ENCODE measurements at places on chromosomes 7 and 10.

DNA sequence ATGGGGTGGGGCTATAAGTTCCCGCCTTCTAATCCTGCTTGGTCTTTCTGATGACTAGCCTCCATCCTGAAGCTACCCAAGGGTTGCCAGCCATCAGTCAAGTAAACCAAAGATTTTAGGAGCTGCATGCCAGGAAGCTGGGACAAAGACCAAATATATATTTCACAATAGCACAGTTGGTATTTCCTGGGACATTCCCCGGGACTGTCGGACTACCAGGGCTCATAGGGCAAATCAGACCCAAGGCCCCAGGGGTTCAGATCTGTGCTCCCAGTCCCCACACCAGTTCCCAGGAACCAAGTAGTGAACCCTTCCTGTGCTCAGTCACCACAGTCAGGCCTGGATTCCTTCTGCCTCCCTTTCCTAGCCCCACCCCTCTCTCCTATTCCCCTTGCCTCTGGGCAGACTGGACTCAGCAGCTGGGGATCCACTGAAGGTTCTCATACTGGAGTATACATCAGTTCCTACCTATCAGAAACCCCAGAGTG is 5.7 kb upstream of the CXCL12 start:
- no peak for DNase-seq

DNA sequence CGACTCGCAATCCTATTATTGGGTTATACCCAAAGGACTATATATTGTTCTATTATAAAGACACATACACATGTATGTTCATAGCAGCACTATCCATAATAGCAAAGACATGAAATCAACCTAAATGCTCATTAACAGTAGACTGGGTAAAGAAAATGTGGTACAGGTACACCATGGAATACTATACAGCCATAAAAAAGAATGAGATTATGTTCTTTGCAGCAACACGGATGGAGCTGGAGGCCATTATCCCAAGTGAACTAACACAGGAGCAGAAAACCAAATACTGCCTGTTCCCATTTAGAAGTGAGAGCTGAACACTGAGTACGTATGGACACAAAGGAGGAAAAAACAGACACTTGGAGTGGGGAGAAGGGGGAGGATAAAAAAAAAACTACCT is 536.8 kb upstream of the DPP6 start:
- DNase-seq = no peak

- no peak for DNase-seq
Measured at GRCh38 chr10:32684291-32684690, 238.4 kb downstream of the CCDC7 start.

GRCh38 chr7:26862834-26863233 is 1.6 kb downstream of the SKAP2 start:
- DNase-seq = no peak

DNA sequence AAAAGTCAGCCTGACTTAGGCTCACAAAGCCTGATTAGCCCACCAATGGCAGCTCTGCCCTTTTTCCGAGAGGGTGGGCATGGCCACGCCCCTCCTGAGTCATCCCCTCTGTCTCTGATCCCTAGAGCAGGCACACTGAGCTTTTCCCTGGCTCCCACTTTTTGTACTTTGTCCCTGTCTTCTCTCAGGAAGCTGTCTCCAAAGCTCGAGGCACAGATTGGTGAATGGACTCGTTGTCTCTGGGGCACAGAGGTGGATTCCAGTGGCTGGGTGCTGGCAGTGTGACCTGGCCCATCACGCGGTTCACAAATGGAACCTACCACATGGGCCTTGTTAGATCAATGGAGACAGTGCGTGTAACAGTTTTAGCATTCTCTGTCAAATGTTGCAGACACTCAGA is 313.5 kb downstream of the WDR37 start:
- DNase-seq = no peak

DNA sequence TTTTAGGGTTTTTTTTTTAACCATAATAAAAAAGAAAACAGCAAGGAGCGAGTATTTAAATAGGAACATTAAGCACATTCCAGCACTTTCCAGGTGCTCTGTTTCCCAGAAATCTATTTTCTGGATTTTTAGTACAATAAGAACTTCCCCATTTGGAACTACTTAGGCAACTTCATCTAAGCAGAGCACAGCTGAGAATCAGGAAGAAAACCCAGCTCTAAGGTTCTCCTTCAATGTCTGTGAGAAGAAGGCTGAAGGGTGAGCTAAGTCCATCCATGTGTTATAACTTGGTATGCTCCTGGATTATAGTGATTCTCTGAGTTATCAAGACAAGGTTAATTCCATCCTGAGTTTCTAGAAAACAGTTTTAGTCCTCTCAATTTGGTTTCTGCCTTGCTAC is 181.9 kb downstream of the CYP26A1 start:
- no peak for DNase-seq

GRCh38 chr7:36346260-36346831 is 43.3 kb upstream of the ANLN start:
- no peak for DNase-seq

GRCh38 chr7:101816595-101817470 is 593 bp upstream of the CUX1 start:
- DNase-seq = no peak

- DNase-seq = no peak
Measured at GRCh38 chr10:23818484-23818883, 379.6 kb downstream of the OTUD1 start.

All from NCI-H1417 treated with DMSO at 0.1 percent for 48 hours (cell line).